ENCODE measurements at places on chromosomes 5 and 9.

- DNase-seq = no peak
Observed at GRCh38 chr5:12016159-12016746, 112.0 kb upstream of the CTNND2 start.

DNA sequence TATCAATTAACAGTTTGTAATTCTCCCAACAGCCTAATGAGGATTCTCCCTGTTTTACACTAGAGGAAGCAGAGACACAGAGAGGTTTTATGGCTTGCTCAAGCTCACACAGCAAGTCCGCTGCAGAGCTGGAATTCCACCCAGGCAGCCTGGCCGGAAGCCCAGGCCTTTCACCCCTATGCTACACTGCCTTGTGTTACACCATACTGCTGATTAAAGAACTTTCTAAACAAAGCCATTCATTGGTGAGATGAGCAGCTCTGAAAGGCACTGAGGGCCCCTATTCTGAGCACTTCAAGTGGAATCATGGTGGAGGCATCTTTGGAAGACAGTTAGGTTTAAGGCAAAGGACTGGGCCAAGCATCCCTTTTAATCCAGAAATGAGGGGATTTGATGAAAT lies 14.7 kb upstream of the LARP1 start:
- DNase-seq = no peak

DNA sequence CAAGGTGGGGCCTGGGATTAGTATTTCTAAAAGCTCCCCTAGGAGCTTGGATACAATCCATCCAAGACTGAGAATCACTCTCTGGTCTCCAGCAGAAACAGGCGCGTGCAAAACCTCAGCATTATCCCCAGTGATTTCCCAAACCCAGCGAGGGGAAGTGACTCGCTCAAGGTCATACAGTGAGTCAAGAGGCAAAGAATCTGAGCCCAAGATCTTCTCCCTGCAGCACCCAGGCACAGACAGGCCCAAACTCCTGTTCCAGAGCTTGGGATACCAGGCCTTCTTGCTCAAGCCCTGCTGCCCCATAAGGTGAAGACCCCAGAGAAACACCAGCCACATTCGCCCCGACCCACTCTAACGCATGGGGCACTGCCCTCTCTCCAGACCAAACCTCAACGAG lies 33.2 kb downstream of the SHB start:
- no peak for DNase-seq

GRCh38 chr5:16934677-16935153 lies 1.4 kb downstream of the MYO10 start:
- DNase-seq = no peak

DNA sequence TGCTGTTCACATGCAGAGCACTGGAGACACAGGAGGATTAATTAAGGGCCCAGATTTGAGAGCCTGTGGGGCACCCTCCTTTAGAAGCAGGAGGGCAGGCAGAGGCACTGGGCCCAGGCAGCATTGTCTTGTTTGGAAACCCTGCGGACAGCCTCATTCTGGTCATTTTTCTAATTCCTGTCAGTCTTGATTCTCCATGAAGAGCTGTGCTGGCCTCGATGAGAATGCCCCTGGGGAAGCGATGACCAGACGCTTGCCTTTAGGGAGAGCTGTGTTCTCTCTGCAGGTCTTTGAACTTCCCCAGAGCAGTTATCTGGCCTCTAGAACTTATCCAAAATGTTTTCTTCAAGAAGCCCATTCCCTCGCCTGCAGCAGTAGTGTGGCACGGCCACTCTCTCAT lies 117.8 kb upstream of the PTCH1 start:
- DNase-seq = no peak

GRCh38 chr9:136714096-136714892 lies 1.9 kb downstream of the DIPK1B start:
- no peak for DNase-seq

DNA sequence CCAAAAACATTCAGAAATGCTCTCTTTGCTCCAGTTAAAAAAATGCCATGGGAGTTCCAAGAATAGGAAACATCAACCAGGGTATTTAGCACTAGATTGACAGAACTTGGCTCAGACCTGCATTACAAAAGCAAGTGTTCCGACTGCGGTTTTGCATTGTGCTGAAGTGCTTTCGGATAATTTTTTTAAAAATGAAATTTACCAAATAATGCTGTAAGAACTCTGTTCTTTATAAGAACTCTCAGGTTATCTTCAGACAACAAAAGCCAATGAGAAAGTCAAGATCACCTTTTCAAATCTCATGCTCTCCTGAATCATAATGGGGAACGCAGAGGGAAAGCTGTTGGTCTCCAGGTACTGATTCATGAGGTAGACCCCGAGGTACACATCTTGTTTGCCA lies 483 bp upstream of the PLPP6 start:
- no peak for DNase-seq

- DNase-seq = no peak
Observed at GRCh38 chr9:117412006-117412715, 2.7 kb downstream of the ASTN2 start.

DNA sequence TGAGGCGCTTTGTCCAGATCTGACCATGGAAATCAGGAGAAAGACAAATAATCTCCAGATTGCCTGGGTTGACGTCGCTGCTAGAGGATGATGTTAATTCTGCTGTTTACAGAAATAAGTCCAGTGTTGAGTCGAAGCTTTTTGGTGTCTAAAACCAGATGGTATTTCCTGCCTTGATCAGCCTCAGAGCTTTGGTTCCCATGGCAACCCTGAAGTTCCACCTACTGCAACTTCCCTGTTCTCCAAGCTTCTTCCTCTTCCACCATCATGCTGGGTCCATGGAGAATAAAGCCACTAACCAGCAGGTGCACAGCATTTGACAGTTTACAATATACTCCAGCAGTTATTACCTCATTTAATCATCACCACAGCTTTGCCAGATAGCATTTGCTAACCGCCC lies 18.0 kb upstream of the GABBR2 start:
- no peak for DNase-seq

Data from BJ (cell line).